Stimulated activated CD4-positive, alpha-beta T cell treated with anti-CD3 and anti-CD28 coated beads, TNF-alpha, amount 100 ng/mL, for 24 hours (primary cell): ENCODE measurements at places on chromosomes 1 and 21.

GRCh38 chr1:246959944-246960693, 28.4 kb upstream of the AHCTF1 start:
- no peak for DNase-seq

DNA sequence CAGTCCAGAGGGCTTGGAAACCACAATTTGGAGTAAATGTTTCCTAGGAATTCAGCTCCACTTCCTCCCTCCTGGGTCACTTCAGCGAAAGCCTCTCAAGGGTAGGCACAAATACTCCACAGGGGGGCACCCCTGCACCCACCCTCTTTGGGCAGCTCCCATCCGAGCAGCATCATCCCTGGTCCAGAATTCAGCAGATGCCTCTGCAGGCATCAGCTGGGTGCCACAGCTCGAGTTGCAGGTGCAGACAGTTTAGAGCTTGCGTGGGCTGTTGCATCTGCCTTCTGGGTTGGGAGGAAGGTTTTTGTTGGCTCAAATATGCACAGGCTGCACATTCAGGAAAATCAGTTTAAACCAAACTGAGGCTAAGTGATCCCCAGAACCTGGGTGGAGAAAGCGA, 25.0 kb downstream of the KANK4 start:
- DNase-seq = no peak

DNA sequence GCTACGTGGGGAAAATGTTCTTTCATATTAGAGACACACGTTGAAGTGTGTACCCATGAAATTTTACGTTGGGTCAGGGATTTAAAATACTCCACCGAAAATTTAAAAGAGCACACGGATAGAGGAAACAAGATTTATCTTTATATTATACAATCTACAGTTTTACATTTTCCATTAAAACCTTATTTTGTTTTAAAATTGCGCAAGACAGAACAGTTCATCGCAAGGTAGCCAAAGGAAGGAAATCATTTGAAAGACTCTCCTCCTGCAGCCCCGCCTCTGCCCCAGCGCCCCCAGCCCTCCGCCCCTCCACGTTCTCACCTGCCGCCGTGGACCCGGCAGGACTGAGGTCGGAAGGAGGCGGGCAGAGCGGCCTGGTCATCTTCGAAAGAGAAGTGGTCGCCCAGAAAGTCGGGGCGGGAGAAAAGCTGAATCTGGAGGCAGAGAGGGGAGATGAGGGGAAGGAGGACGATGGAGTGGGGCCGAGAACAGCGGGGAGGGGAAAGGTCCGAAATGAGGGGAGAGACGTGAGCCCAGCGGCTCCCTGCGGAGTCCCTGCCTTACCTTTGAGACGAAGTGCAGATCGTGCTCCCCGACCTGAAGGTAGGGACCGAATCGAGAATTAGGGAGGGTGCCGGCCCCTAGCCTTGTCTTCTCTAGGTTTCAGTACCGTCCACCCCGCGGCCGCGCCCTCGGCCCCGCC, 18.0 kb downstream of the CRYBG2 start:
- DNase-seq = no peak

GRCh38 chr1:240998441-240999015, 358.5 kb downstream of the RGS7 start:
- no peak for DNase-seq

GRCh38 chr1:224535641-224536040, 80.5 kb upstream of the CNIH3 start:
- DNase-seq = no peak

- no peak for DNase-seq
Measured at GRCh38 chr1:106889583-106889982, 166.9 kb upstream of the PRMT6 start.

DNA sequence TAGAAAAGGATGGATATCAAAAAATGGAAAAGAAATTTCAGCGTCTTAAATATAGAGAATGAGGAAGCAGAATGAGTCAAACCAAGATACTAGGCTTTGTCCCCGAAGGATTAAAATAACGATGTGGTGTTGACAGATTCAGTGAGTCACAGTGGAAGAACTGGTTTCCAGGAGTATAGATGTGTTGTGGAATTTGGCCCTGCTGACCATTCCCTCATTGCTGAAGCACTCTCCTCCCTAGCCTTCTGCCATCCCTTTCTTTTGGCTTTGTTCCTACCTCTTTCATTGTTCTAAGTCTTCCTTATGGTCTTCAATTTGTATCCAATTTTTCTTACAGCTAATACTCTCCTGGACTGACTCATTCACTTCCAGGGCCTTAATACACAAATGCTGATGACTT, 23.1 kb upstream of the USP25 start:
- no peak for DNase-seq

GRCh38 chr1:30609336-30609998, 113.9 kb downstream of the MATN1 start:
- no peak for DNase-seq

DNA sequence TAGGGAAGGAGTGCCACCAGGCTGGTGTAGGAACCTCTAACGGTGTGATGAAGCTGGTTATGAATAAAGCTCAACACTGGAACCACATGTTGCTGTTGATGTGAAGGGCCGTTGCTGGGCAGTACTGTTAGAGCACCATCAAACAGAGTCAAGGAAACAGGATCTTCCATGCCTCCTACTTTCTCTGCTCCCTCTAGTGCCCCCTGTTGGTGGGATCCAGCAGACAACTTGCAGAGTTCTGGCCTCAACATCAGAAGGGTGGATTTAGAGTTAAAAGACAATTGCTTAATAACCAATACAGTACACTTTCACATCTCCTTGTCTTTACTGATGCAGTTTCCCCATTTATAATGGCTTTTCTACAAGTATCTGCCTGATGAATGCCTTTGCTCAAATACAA, 336.4 kb downstream of the NTNG1 start:
- no peak for DNase-seq

DNA sequence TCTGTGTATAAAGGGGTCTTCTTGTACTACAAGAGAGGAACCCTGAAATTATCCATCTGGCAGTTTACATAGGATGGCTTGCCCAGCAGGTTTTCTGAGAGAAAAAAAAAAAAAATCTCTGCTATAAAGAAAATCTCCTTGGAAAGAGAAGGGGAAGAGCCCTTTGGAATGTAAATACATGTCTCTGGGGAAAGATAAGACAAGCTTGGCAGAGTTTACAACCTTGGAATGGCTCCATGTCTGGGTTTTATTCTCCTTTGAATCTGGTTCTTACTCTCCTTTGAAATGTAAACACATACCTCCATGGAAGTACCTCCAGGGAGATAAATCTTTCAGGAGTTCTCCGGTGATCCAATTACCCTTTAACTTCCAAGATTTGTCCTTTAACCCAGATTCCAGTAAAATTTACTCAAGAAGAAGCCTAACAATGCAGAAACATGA, 45.1 kb upstream of the DNAH14 start:
- DNase-seq = no peak

GRCh38 chr1:234769986-234770795, 160.2 kb upstream of the IRF2BP2 start:
- DNase-seq = no peak

DNA sequence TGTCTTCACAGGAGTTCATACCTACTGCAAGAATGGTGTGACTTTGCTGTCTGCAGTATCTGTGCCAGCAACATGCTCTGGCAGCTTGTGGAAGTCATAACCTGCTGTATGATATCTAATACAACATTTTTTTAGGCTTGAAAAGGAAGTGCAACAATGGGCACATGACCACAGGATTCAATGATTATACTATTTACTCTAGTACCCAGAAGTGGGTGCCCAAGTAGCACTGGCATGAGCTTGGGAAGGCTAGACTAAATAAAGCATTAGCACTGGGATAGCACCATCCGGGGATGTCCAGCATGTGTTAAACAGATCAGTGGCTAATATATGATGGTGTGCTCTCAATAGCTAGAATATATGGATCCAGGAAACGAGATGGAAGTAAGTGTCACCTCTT, 98.6 kb upstream of the PDE4B start:
- DNase-seq = no peak

GRCh38 chr1:24386931-24387330, 26.7 kb downstream of the STPG1 start:
- no peak for DNase-seq

- no peak for DNase-seq
Measured at GRCh38 chr1:29633771-29634170, 397.4 kb downstream of the PTPRU start.

- DNase-seq = no peak
Measured at GRCh38 chr1:81805537-81806431, 5.0 kb downstream of the ADGRL2 start.

DNA sequence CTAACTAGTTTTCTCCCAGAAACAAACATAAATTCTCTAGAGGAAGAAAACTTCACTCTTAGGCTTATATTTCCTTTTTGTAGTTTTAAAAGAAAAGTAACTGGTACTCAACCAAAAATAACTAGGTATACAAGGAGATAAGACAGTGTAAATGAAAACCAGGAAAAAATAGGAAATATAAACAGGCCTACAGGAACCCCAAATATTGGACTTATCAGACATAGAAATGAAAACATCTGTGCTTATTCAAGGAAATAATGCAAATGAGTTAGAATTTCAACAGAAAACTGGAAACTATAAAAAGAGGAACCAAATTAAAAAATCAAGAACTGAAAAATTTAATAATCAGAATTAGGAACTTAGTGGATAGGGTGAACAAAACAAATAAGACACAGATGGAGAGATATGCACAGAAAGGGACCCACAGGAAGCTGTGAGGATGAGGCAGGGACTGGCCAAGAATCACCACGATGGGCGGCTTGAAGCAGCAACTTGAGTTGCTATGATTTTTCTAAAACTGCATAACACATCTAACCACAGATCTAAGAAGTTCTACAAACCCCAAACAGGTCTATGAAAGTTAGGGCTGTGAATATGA, 67.5 kb upstream of the ACTRT2 start:
- DNase-seq = no peak

GRCh38 chr1:30190511-30191153, 532.8 kb downstream of the MATN1 start:
- no peak for DNase-seq

- DNase-seq = no peak
Measured at GRCh38 chr1:234639961-234640360, 30.0 kb upstream of the IRF2BP2 start.

DNA sequence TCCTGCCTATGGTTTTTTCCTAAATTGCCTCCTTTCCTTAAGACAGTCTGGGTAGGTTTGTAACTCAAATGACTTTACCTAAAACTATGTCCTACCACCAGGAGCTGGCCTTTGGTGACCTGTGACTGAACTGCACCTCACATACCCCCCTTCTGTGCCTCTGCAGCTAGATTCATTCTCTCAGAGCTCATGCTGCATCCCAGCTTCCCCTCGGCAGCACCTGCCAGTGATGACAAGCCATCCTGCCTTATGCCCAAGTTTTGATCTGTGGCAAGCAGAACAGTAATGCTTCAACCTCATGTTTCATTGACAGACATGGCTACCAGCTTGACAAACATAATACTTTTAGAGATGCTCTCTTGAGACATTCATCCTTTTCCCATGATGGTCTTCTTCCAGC, 141.9 kb downstream of the TSEN15 start:
- no peak for DNase-seq

GRCh38 chr1:40399984-40400704, 26.6 kb downstream of the SMAP2 start:
- DNase-seq = no peak

DNA sequence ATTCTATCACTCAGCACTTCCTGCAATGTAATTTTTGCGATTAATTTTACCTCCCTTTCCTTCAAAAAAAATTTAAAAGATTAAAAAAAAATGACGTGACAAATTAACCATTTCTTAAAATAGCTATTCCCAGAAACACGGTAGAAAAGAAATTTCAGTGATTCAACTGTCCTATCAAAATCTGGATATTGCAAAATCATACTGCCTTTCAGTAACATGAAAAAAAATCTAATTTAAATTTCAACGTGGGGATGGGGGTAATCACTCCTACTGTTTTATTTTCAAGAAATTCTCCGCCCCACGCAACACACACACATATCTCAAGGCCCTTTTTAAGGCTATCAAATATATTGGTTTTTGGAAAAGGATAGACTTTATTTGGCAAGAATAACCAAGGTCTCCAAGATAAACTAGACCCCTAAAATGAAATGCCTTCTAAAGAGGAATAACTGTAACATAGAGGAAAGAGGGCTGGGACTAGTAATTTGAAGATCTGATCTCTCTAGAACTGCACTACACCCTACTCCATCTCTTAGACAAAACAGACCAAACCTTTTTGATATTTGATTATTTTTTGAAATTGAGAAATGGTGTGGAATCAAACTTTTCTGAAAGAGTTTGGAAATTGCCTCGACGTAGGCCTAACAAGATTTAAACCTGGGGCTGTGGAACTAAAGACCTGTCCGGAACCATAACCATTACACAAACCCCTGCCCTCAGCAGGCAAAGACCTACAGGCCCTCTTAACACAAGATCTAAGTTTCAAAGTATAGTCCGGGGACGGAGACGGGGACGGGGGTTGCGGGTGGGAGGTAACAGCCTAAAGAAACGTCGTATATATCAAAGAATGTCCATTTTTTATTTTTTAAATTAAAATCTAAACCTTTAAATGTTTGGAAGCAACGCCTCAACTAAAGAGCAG, 941 bp downstream of the ARNT start:
- no peak for DNase-seq

DNA sequence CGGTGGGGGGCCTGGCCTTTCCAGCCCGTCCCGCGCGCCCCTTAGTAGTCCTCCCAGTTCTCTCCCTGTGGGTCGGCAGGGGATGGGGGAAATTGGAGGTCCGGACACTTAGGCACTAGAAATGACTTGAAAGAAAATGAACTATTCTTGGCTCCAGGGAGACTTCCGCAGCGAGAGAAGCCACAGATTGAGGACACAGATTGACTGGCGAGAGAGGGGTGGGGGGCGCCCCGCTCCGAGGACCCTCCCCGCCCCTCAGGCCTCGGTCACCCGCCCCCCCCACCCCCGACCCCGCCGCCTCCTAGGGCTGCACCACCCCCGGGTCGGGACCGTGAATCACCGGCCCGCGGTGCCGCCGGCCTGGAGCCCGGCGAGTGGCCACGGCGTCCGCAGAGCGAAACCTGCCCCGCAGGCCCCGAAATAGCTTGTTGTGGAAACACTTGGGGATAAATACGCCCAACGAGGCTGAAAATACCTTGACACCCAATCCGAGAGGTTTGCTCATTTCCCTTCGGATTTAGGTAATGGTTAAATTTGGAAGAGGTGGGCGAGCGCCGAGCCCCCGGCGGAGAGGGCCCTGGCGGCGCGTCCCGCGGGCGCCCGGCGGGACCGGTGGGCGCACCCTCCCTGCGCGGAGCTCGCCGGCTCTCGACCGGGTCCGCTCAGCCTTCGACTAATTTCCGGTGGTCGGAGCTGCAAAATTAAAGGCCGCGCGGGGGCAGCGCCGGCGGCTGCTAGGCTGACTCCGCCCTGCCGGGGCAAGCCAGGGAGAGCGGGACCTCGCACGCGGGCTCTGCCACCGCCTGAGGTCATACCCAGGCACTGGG, at the start of gene GFI1:
TSS of gene GFI1 (minus strand) at position 675 of the 827 bp plus-strand sequence. CDS start 3,438 bp downstream, outside the sequence.
- peak; percentile 51 for DNase-seq

- no peak for DNase-seq
Measured at GRCh38 chr1:64514197-64514765, 44.4 kb downstream of the CACHD1 start.

GRCh38 chr1:201565024-201565730, 26.2 kb downstream of the NAV1 start:
- DNase-seq = no peak

- no peak for DNase-seq
Measured at GRCh38 chr21:36132696-36133095, 2.2 kb upstream of the CBR3 start.
